Fibroblast of skin of abdomen (primary cell): ENCODE measurements at places on chromosomes 1 and 21.

GRCh38 chr1:2360588-2361364 is 30.6 kb downstream of the MORN1 start:
- peak; percentile 74 for DNase-seq

DNA sequence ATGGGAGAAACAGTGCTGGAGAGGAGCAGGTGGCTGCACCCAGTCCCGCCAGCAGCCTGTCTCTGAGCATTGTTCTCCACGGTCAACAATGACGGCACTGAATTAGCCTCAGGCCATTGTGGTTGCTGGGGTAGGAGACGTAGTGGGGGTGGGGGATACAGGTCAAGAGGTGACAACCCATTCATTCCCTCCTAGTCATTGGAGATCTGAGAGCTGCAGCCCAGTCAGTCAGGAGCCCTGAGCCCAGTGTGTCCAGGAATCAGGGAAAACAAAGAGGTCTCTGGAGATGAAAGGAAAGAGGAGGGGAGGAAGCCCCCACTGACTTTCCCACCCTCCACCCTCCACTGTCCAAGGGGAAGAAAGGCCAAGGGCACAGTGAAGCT is 15.3 kb downstream of the SMIM12 start:
- DNase-seq, result no peak

- DNase-seq, result peak; percentile 70
These were observed 7.5 kb downstream of the CTPS1 start for GRCh38 chr1:40986956-40987355.

GRCh38 chr1:9586147-9586766 is 2.5 kb upstream of the TMEM201 start:
- no peak for DNase-seq

DNA sequence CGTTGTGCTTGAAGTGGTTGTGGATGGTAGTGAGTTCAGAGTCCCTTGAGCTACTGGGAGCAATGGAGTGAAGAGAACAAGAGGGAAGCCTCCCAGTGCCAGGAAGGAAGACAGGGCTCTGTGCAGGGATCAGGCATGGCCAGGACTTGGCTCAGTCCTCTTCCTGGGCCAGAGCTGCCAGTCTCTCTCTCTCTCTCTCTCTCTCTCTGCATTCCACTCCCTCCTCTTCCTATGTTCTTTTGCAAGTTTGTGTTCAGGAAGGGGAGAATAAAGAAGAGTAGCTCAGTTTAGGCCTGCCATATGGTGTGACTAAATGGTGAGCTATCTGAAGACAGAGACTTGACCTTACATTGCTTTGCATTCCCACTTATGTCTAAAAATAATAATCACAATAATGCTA is 20.5 kb upstream of the RPTN start:
- DNase-seq, result peak; percentile 21

DNA sequence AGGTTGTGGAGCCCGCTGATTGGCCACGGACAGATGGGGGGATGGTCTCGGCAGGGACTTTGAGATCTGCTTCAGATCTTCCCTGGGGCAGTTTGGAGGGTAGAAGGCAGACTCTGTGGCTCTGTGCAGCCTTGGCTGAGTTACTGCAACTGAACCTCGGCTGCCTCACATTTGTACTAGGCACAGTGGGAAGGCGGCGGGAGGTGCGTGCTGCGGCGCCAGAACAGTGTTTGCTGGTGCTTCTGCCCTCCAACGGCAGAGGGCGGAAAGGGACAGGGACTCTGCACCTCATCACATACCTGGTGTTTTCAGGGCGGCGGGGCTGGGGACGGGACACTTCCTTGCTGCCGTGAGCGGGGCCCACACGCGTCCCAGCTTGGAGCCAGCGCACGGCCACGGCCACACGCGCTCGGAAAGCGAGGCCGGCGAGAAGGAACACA is 26.2 kb downstream of the SLC66A1 start:
- DNase-seq, result peak; percentile 47

DNA sequence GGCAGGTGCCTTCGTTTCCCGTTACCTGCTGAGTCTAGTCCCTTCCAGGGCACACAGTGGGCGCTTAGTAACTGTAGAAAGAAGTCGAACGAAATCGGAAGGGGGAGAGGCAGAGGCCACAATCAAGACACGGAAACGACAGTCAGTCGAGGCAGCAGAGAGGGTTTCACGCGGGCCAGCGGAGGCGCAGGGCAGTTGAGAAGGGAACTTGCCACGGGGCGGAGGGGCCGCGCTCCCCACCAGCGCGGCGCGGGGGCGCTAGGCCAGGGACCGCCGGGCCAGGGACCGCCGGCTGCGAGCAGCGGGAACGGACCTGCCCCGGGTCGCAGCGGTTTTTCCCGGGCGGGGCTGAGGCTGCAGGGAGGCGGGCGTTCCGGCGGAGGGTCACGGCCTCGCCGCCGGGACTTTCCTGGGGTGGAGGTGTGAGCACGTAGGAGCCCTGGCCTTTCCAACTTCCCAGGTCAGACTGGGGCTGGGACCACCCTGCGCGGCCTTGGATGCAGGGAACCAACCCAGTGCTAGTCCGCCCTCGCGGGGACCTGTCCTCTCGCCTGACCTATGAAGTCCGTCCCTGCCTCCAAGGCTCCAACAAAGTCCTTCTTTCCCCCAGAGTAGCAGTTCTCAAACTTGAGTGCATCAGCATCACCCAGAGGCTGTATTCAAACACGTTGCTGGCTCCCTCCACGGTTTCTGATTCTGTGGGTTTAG is 150.1 kb upstream of the FGGY start:
- peak; percentile 27 for DNase-seq

GRCh38 chr1:204607910-204608309 is 77.6 kb downstream of the LRRN2 start:
- DNase-seq, result no peak

- no peak for DNase-seq
These were observed 89.5 kb downstream of the CCDC30 start for GRCh38 chr1:42552636-42553035.

DNA sequence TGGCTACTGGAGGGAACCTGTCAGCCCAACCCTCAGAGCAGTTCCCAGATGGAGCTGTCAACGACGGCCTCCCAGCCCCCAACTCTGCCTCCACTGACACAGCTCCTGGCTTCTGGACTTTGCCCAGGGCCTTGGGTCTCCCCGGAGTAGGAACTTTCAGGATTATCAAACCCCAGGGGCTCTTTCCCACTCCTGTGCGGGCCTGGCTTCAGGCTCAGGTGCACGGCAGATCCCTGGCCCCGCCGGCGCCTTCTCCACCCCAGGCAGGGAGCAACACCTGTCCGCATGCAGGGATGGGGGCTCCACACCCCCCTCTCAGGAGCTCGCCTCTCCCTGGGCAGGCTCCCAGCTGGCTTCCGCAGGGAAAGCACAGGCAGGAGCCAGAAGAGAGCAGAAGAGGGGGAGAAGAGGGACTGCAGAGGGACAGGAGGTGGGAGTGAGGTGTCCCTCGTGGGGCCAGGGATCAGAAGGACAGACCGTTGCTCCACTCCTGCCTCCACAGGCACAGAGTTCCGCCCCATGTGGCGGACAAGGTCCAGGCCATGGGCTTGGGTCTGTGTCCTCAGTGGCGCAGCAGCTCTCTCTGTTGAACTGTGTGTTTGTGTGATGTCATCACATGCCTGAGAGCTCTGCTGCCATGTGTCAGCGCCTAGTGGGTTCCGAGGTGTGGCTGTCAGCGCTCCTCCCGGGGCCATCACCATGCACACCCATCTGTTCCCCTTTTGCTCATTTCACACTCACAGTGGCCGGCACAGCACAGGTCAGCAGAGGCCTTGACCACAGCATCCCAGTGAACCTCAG is 107.7 kb downstream of the PDE9A start:
- no peak for DNase-seq

DNA sequence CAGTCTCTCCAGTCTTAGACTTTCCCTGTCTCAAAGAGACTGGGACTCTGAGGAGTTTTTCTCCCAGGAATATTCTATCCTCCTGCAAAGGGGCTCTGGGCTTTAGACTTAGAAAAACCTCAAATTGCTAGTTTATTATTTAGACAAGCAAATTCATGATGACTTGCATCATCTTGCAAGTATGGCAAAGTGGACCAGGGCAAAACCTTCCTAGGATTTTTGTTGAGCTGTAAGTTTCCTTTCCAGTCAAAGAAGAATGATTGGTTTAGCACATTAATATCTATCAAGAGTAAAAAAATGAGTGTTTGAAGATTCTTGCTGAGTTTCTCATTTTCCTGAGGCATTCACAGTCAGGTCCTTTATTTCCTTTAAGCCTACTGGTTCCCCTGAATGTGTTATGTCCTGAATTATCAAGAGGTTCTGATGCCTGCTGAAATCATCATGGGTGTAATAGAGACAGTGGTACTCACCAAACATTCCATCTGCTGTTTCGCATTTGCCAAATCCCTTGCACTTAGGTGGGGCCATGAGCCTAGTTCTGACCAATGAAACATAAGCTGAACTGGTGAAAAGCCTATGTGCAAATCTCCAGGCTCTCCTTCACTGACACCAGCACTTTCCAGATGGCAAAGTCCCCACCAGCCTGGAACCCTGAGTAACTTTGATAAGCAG is 25.2 kb upstream of the SPAG17 start:
- peak; percentile 20 for DNase-seq
